NCI-H446 (cell line): ENCODE measurements at places on chromosomes 5 and 9.

DNA sequence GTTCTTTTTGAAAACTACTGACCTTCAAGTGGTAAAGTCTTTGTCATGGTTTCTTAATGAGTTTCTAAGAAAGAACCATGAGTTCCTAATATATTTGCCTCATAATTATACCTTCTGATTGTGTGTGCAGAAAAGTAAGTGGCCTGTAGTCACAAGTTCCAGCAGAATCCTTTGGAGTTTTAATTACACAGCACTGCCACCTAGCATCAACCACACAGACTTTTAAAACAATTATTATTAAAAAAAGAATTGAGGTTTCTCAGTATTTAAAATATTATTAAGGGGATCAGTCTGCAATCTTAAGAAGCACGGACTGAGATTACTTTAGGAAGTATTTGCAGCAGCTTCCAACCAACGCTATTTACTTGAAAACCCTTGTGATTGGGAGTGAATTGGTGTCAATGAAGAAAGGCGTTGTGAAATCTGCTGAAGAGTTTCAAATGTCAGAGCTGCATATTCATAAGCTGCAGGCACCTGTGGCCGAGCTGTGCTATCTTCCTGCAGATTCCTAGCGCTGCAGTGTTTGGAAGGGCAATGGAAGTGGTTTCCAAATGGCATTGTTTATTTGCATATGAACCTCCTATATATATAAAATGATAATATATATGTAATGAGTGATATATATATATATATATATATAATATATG lies 1074.2 kb upstream of the WWC1 start:
- no peak for DNase-seq

DNA sequence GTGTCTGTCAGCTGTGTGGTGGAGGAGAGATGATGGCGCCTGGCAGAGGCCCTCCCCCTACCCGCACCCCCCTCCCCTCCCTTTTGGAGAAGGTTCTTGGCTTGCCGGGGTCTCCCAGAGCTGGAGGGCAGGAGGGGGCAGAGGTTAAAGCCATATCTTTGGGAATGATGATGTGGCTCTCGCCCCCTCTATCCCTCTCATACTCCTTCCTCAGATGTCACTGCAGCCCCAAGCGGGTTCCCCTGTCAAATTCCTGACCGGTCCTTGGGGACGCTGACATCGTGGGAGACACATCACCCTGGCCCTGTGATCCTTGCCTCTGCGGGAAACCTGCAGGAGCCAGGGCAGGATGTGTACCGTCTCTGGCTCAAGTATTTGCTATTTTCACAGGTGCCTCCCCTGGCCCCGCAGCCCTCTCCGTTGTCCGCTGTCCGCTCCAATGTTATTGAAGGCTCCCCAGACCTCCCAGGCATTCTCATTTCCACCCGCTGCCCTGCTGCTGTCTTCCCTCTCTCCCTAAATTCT lies 109.5 kb downstream of the FOXD1 start:
- DNase-seq = no peak

DNA sequence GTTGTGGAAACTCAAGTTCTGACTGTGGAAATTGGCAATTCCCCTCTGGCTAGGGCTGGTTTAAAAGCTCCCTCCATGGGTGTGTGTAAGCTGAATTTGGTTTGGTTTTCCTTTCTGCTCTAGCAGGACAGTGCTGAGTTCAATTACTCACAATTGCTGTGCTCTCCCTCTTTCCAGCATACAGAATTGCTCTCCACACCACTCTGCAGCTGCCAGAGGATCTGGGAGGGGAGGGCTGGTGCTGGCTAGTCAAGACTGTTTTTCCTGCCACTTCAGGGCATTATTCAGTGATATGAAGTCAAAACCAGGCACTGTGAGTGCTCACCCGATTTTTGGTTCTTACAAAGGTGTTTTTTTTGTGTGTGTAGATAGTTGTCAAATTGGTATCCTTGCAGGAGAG lies 336.9 kb upstream of the SLC24A2 start:
- DNase-seq = no peak

- no peak for DNase-seq
These were observed 487.9 kb upstream of the DMAC1 start for GRCh38 chr9:8287501-8287900.

DNA sequence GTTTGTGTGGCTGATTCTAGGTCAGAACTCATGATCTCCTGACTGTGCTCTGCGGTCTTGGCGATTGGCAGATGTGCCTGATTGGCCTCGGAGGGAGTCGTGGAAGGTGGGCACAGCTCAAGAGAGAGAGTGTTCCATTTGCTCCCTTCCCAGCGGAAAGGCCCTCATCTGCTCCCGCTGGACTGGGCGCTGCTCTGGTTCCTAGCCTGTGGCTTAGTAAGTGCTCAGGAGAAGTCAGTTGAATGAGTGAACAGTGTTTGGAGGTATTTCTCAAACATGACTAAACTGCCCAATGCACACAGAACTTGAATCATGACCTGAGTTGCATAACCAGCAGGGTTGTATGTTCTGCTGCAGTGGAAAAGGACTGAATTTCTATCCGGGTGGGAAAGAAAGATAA lies 120.2 kb upstream of the PITX1 start:
- no peak for DNase-seq

GRCh38 chr5:64566310-64566916 lies 60.6 kb downstream of the RGS7BP start:
- DNase-seq = no peak

GRCh38 chr9:33264003-33264472 lies 470 bp downstream of the BAG1 start:
- DNase-seq = no peak

- no peak for DNase-seq
These were observed 79.3 kb upstream of the LRRTM2 start for GRCh38 chr5:138954257-138955012.

DNA sequence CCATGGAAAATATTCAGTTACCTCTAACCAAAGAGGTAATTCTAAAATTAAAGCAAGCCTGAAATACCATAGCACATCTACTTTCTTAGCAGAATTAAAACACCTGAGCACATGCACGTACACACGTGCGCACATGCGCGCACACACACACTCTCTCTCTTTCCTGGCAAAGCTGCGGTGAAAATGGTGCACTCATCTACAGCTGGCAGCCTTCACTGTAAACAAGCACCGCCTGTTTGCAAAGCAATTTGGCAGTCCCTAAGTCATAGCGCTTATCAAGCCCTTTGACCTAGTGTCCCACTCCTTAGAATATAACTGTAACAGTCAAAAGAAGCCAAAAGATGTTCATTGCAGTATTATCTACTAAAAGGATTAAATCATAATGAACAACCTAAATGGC lies 278.7 kb downstream of the DENND1A start:
- no peak for DNase-seq

DNA sequence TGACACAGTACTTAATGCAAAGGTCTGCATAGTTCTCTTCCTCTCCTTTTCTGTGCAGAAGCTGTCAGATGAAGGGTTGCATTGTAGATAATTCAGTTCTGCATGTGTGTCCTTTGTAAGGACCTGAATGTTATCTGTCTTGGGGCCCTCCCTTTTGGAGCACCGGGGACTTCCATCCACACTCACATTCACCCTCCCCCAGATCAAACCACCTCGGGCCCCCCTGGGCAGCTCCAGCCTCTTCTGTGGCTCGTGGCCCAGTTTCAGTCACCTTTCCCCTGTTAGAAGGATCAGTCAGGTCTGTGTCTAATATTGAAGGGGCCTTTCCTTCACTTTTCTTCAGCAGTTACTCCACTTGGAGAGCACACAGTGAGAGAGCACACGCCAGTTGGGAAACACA lies 11.0 kb downstream of the DMRT1 start:
- DNase-seq = no peak

- DNase-seq = no peak
These were observed 349.3 kb upstream of the TLE4 start for GRCh38 chr9:79222483-79222882.

GRCh38 chr9:133794016-133794760 lies 56.0 kb upstream of the SARDH start:
- no peak for DNase-seq

DNA sequence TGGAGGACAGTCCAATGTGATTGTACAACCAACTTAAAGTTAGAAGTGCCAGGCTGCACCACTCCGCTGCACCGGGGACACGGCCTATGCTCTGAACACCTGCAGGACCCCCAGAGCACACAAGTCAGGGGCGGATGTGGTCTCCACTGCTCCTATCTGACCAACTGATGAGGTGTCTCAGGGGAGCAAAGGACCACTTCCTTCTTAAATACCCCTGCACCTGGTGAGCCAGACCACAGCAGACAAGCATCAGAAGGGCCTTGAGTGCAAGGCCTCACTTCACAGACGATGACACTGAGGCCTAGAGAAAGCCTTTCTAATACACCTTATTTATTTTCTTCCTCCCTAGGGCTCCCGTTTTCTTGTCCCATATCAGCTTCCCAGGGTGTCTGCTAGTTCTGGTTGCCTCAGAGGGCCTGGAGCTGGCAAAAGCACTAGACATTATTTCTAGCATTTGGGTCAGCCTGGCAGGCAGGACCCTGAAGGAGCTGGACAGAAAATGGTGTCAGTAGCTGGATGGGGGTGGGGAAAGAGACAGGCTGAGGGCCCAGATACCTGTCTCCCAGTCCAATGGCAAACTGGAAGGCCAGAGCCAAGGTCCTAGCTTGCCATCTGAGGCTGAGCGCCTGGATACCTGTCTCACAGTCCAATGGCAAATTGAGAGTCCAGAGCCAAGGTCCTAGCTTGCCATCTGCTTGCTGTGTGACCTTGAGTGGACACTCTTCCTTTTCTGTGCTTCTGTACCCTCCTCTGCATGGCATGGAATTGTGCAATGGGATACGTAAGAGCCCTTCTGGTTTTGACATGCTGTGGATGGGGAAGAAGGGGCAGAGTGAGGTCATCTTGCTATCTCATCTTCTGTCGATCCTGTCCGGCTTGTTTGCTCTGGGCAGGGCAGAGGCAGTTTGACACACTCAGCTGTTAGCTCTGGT lies 9.0 kb downstream of the CCDC69 start:
- no peak for DNase-seq

DNA sequence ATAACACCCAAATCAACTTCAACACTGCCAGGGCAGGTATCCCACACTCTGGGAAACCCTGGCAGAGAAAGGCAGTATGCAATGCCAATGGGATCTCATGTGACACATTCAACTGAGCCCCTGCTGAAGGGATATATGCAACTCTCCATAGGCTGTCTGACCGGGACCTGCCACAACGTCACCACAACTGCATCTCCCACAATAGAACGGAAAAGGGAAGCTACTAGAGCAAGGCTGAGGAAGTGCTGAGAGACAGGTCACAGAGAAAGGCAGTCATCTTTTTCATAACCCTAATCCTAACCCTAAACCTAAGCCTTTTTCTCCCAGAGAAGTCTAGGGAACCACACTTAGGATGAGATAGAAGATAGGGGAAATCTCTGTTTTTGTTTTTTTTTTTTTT lies 345.9 kb upstream of the CD180 start:
- no peak for DNase-seq

GRCh38 chr5:179488975-179489374 lies 61.4 kb upstream of the RUFY1 start:
- DNase-seq = no peak

DNA sequence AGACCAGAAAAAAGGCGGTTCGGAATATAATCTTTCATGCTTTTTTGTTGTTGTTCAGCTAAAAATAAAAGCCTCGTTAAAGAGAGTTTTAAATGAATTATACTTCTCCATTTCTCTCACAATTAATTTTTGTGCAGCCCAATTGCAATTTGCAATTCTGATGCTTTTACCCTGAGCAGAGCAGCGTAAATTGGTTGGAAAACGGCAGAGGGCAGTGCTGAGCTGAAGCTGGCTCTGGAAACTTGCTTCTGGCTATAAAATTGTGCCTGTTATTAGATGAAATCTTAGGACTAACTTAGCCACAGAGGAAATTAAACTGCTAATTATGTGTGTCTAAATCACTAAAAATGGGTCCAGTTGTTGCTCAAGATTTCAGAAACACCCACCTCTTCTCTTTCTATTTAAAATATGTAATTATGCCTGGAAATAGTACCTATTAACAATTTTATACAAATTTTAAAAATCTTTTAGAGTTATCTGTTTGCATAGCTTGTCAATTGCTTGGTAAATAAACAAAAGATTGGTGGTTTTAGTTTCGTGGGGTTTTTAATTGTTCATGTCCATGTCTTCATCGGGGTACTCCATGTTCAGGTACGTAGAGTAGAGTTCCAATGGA lies 441.8 kb upstream of the TLE4 start:
- DNase-seq = peak; percentile 27

GRCh38 chr5:173626505-173626820 lies 10.0 kb upstream of the BOD1 start:
- DNase-seq = no peak

DNA sequence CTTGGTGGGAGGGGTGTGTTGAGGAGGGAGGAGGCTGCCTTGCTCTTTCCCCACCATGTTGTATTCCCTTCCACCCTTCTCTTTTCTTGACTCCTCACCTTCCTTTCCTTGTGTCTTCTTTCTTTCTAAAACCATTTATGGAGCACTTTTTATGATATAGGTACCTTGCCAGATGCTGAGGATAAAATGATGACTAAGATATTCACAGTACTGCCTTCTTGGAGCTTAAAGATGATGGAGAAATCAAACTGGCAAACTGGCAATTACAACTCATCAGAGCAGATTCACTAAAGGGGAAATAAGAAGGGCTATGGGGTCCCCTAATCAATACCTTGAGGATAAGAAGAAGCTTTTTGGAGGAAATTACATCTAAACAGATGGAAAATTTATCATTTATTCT lies 273.2 kb upstream of the MEF2C start:
- DNase-seq = no peak

- DNase-seq = no peak
These were observed 3.7 kb downstream of the ANGPTL2 start for GRCh38 chr9:127118597-127119319.

DNA sequence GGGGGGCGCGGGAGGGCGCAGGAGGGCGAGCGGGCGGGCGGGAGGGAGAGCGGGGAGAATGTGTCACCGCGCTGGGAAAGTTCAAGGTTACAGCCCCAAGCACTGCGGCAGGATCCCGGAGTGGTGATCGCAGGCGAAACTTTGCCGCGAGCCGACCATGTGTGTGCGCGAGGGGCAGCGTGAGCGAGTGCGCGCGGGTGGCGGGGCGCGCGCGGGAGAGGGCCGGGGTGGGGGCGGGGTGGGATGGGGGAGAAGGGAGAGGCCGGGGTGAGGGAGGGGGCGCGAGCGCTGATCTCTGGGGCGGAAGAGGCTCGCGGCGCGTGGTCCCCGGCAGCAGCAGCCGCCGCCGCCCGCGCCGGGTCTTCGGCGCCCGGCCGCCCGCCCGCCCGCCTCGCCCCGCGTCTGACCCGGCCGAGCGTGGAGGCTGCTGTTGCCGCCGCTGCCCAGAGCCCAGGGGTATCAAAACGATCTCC lies at the start of gene NFIB:
Gene NFIB, minus strand, starts transcription at position 191 of the 473 bp plus-strand sequence. CDS start 630 bp downstream, outside the sequence.
- DNase-seq = peak; percentile 100

DNA sequence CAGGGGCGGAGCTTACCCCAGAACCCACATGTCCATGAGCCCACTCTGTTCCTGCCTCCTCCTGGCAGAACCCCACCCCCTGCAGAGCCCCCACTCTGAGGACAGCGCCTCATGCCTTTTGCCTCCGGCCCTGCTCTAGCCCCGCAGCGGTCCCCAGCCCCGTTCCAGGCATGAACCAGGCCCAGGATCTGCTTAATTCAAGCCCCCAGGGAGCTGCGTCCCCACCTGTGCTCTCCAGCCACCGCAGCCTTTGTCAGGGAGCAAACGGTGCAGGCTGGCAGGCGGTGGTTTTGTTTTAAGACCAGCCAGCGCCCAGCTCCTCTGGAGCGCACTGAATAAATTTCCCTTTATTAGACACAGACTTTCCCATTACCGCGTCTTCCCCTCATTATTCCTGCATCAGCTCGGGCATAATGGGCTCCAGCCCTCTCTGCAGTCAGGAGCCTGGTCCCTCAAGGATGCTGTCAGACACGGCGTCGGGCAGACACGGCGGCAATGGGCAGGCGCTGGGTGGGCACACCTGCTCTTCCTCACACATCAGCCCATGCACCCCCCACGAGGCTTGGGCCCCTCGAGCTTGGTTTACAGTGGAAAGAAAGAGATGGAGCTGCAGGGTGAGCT lies 137.6 kb downstream of the OLFM1 start:
- DNase-seq = no peak
